CD4-positive, alpha-beta T cell treated with Interferon gamma for 1 hour (primary cell): ENCODE measurements at places on chromosomes 3 and 15.

- DNase-seq = no peak
Measured at GRCh38 chr3:145015253-145015652, 1043.6 kb downstream of the DIPK2A start.

GRCh38 chr3:16800361-16800760 is 84.4 kb upstream of the PLCL2 start:
- DNase-seq = no peak

GRCh38 chr3:26081166-26081565 is 291.3 kb downstream of the OXSM start:
- DNase-seq = no peak

- DNase-seq = no peak
Measured at GRCh38 chr15:44219073-44219472, 24.0 kb upstream of the FRMD5 start.

DNA sequence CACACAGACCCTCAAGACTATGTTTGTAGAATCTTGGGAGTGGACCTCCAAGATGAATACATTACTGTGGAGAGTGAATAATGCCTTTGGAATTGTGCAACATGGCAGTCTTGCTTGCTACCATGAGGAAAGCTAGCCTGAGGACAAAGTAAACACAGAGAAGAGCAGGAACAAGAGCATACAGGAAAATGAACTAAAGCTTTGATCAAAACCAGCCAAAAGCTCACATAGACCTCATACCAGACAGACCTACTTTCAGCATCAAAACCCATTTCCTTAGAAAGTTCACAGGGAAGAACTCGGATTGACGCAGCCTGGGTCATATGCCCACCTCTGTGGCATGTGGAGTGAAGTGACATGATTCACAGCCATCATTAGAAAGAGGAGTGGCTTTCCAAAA is 3.3 kb upstream of the RAB8B start:
- DNase-seq = no peak

DNA sequence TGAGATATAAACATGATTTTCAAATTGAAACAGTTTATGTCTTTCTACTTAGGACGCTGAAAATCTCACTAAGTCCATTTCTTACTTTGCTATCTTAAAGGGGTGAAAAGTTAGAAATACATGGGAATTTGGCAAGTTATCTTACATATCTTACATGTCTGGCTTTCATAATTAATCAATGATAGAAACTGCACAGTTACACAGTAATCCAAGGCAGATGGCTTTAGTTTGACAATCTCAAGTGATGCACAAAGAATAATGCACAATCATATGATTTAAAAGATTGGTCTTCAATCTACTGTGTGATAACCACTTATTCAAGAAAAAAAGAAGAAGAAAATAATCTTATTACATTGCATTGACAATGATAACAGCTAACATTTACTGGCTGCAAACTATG is 14.2 kb downstream of the PDZRN3 start:
- DNase-seq = no peak

- no peak for DNase-seq
Measured at GRCh38 chr3:195748661-195749060, 27.9 kb downstream of the MUC20 start.

- DNase-seq = no peak
Measured at GRCh38 chr3:104180906-104181305, 1185.8 kb upstream of the ALCAM start.

DNA sequence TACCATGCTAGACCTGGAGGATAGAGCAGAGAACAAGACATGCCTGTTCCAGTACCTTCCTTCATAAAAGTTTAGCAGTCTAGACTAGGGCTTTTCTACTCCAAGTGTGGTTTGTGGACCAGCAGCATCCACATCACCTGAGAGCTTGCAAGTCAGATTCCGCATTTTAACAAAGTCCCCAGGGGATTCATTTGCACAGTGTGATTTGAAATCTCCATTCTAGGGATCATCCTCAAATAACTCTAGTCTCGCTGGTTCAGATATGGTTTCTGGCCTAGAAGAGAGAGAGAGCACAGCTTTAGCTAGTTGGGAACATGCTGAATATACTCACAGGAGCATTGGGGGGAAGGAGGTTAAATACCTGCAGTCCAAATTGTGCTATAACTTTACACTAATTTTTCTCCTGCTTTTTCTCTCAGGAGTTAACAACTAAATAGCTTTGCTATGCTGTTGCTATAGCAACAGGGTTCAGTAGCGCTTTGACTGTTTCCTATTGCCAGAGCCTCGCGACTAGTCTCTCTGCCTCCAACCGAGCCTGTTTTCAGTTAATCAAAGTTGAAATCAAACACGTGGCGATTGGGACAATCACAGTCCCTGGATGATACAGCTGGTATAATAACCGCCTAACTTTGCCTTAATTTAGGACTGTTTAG is 64.0 kb upstream of the RASGRF1 start:
- DNase-seq = no peak

DNA sequence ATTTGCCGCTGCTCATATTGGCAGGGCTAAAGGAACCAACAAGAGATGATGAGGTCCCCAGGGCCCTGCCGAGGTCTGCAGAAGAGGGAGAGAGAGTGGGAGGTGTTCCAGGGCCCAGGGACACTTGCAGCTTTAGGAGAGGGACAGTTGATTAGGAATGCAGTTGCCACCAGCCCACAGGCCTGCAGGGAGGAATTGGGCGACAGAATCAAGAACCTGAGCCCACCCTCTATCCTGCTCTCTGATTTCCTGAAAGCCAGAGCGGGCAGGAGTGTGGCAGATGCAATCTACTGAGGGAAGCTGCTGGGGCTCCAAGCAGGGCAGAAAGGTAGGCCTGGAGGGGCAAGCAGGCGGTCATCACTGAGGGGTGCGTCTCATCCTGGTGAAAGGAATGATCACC is 12.1 kb upstream of the PRR23E start:
- no peak for DNase-seq

DNA sequence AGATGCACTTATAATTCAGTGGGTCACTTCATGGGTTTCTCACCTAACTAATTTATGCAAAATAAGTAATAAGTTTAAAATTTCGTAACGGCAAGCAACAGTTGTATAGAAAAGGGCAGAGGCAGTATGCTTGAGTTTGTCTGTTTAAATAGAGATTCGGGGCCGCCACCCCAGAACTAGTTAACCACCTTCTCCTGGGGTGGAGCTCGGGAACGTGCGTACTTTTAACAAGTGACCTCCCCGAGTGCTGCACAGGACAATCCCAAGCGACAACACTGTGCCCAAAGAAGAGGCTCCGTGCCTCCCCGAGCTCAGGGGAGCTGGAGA is 439 bp downstream of the SSR3 start:
- DNase-seq = no peak

GRCh38 chr3:40768536-40768935 is 243.8 kb downstream of the ZNF621 start:
- DNase-seq = no peak

- no peak for DNase-seq
Measured at GRCh38 chr15:51314391-51315337, 23.7 kb downstream of the CYP19A1 start.

DNA sequence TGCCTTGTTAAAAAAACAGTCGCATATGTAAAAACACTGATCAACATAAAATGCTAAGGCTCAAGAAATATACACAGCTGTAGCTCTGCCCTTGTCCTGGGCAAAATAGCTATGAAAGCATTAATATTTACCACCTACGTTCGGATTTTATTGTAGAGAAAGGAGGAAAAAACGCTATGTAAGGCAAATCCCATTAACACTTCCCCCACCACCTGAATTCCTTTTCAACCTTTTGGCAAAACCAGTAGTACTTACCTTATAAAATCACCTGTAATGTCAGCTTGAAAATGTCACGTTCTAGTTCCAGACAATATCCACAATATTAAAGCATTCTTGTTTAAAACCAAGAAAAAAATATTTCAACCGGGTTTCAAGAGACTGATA is 3.6 kb downstream of the TRA2B start:
- DNase-seq = no peak

- no peak for DNase-seq
Measured at GRCh38 chr3:184559336-184559735, 2.2 kb upstream of the EPHB3 start.

DNA sequence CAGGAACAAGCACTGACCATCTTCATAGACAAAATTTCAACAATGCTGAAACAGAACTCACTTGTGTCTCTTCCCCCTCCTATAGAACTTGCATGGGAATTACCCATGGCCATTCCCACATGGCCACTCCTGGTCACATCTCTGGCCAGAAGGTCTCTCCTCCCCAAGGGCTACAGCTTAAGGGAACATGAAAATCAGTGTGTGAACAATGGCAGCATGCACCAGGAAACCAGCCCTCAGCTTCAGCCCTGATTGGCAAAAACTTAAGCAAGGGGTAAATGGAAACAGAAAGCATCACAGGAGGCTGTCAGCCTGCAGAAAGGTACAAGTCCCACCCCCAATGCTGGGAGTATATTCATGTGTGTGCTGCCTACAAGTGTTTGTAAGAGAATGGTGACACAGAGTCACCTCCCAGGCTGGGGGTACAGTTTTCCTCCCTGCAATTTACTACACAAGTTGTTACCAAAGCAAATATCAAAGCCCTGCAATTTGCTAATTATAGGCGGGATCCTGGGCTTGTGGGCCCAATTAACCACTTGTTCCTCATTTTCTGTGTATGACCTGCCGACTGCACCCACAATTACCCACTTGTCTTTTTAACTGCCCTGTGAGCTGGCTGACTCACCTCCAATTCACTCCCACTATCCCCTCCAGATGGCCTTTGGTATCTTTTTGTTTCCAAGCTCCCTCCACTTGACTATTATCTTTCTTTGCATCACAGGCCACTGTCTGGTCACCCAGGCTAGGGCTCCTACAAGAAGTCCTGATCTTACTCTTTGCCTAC is 84.4 kb upstream of the HES1 start:
- DNase-seq = no peak

GRCh38 chr3:107796791-107797190 is 274.0 kb downstream of the BBX start:
- DNase-seq = no peak
